ENCODE measurements at places on chromosomes 5 and 9. TPM values are rescaled to one million over a fixed set of nuclear protein-coding genes. Genes with fewer than 3 reads are reported as not detected.
A peak's percentile ranks its signal among the peaks of the same experiment; 100 is the strongest.

Gene SLC45A2
- not detected for total RNA-seq

Gene EMB
- 15.4 TPM for total RNA-seq

Gene SARDH
- total RNA-seq, result 0.41 TPM

Gene SPATA31A3
- total RNA-seq, result not detected

Gene CDC20B
- total RNA-seq, result not detected

- DNase-seq, result no peak
Measured at GRCh38 chr5:116411101-116411571, 163.5 kb downstream of the SEMA6A start.

GRCh38 chr9:130183133-130183762 lies 11.0 kb downstream of the NCS1 start:
- no peak for DNase-seq

GRCh38 chr5:43564289-43564850 lies 7.5 kb upstream of the PAIP1 start:
- DNase-seq, result no peak

- peak; percentile 13 for DNase-seq
Measured at GRCh38 chr9:21616082-21616778, 134.1 kb upstream of the IFNE start.

DNA sequence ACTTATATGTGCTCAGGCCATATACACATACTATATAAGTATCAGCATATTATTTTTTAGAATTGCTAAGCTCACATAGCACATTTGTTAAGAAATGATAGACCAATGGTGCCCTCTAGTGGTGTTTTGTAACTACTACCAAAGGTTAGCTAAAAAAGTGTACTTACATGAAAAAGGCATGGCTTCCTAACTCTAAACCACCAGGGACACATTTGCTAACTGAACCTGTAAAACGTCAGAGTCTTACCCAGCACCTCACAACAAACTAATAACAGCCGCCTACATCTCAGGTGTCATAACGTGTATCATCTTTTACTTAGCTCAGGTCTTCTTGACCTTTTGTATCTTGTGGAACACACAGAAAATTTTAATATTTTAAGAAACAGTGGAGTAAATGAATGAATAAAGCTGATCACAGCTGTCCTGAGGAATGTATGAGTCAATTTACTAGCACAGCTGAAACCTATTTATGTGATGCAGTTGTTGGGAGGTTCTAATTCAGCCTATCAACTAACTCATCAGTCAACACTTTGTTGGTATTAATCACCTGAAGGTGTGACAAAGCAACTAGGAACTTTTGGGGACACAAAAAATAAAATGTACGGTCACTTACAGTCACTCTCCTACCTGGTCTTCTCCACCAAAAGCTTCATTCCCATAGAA lies 72.9 kb downstream of the BAAT start:
- DNase-seq, result no peak

DNA sequence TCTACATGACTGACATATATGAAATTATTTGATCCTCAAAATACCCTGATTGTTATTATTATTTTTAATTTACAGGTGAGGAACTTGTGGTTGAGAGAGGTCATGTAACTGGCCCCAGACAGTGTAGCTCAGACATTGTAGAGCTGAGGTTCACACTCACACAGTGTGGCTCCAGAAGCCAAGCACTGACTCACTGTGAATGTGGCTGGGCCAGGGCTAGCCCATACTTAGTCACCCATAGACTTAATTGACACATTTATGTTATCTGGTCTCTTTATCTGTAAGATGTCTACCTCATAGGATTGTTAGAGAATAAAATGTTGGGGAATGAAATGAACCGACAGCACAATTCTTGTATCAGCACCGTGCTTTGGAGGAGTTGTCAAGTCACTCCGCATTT lies 24.9 kb upstream of the CCDC112 start:
- no peak for DNase-seq

GRCh38 chr5:81961651-81962440 lies 10.0 kb upstream of the ATG10 start:
- no peak for DNase-seq

DNA sequence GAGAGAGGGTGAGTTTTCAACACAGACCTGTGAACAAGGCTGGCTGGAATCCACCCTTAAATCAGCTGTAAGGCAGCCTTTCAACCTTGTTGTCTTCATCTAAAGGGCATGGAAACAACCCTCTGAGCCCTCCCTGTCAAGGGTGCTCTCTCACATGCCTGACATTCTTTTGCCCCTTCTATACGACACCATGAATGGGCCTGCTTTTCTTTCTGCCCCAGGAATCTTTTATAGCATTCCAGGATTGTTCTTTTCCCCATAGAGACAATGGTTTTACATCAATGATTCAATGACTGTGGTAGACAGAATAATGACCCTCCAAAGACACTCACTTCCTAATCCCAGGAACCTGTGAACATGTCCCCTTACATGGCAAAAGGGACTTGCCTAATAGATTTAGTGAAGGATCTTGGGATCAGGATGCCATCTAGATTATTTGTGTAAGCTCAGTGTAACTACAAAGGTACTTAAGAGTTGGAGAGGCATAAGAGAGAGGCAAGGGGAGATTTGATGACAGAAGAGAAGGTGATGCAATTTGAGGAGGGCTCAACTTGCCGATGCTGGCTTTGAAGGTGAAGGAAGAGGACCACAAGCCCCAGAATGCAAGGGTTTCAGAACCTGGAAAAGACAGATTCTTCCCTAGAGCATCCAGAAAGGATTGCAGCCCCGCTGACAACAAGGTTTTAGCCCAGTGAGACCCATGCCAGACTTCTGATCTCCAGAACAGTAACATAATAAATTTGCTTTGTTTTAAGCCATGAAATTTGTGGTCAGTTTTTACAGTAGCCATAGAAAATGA lies 29.2 kb upstream of the HMHB1 start:
- DNase-seq, result no peak

GRCh38 chr9:86624630-86625029 lies 270.4 kb upstream of the TUT7 start:
- no peak for DNase-seq

GRCh38 chr5:169702693-169703481 lies 65.8 kb downstream of the DOCK2 start:
- no peak for DNase-seq

DNA sequence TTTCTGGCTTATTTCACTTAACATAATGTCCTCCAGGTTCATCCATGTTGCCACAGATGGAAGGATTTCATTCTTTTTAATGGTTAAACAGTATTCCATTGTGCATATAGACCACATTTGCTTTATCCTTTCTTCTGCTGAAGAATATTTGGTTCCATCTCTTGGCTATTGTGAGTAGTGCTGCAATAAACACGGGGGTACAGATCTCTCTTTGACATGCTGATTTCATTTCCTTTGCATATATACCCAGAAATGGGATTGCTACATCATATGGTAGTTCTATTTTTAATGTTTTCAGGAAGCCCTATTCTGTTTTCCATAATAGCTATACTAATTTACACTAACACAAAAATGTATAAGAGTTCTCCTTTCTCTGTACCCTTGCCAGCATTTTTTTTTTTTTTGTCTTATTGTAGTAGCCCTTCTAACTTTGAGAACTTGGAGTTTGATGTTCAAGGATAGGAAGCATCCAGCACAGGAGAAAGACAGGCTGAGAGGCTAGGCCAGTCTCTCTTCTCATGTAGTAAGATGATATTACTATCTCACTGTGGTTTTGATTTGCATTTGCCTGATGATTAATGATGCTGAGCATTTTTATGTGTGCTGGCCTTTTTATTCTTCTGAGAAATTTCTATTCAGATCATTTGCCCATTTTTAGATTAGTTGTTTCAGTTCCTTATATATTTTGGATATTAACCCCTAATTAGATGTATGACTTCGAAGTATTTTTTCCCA lies 592.2 kb upstream of the ZNF608 start:
- DNase-seq, result no peak

- DNase-seq, result no peak
Measured at GRCh38 chr9:9215050-9215449, 1397.8 kb downstream of the PTPRD start.

DNA sequence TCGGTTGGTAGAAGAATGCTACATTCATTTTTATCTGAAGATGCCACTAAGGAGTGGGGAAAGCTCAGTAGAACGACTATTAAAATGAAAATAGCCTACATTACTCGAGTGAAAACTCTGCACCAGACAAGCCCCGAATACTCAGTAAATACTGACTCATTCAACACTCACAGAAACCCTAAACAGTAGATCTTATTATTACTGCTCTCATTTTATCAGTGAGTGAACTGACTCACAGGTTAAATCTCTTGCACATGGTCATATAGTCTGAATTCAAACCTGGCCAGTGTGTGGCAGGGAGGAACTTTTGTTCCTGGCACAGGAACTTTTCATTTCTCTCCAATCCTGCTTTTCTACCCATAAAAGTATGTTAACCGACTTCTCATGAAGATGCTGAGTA lies 9.6 kb upstream of the PAPPA start:
- DNase-seq, result no peak

DNA sequence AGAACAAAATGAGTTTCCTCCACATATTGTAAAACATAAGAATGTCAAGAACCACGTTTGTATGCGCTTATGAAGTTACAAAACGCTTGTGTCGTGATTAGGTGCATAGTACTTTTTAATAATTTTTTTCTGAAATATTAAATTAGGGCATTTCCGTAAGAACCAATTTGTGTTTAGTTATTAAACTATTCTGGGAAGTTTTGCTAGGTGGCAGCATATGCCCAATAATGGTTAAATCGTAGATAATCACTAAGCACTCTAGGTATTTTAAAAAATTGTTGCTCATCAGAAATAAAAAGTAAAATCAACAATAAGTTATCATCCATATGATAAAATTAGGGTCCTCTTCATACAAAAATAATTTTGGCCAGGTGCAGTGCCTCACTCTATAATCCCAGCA lies 5.4 kb downstream of the SRFBP1 start:
- DNase-seq, result no peak

GRCh38 chr5:34545164-34545563 lies 111.0 kb upstream of the RAI14 start:
- DNase-seq, result no peak

- DNase-seq, result no peak
Measured at GRCh38 chr5:6236858-6237481, 141.4 kb downstream of the MED10 start.

GRCh38 chr5:79436821-79437220 lies 77.1 kb downstream of the HOMER1 start:
- DNase-seq, result no peak

DNA sequence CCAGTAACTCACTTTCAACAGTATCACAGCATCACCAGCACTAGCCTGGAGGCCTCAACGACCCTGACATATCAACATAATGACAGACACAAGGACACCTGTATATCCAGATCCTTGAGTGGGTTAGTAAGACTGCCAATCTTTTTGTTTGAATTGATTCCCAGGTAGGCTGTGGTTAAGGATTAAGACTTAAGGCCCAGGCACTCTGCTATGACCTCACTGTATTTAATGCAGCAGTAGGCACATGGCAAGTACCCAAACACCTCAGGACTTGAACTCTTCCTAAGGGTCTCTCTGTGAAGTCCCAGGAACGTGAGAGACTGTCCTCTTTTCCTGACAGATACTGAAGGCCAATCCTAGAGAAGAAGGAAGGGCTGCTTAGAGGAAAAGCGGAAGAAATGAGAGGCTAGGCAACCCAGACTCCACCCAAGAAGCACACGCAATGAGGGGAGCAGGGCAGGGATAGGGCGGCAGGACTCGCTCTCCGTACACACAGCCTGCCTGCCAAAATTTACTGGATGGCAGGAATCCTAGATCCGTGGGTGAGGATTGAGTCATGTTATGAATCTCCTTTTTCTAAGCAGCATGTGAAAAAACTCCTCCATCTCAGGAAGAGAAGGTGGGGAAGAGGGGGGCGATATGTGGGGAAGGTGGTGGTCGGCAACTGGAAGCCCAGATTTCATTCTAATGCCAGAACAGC lies 93.4 kb downstream of the SIL1 start:
- DNase-seq, result peak; percentile 74

- no peak for DNase-seq
Measured at GRCh38 chr9:134396825-134397224, 70.6 kb downstream of the RXRA start.

- DNase-seq, result no peak
Measured at GRCh38 chr9:134071149-134071548, 3.3 kb upstream of the BRD3 start.

All from Right ventricle myocardium inferior (tissue), 1 donor.